ENCODE measurements at places on chromosomes 12 and 14.

DNA sequence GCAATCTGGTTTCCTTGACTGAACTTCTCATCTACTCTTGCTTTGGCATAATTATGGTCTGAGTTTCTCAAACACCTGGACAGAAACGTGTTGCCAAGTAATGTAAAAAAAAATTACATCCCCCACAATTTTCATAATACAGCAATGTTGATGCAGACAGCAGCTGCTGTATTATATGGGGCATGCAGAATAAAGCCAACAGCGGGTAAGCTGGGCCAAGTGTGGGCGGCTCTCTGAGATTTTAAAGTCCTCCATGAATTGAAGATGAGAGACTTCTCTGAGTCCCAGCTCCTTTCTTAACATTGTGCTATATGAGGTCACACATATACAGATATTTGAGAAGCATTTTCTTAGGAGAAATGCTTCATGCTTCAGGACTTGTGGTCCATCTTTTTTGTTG, 881.2 kb downstream of the GALC start:
- DNase-seq: no peak

GRCh38 chr14:95559203-95559602, 24.4 kb downstream of the GLRX5 start:
- DNase-seq: no peak

DNA sequence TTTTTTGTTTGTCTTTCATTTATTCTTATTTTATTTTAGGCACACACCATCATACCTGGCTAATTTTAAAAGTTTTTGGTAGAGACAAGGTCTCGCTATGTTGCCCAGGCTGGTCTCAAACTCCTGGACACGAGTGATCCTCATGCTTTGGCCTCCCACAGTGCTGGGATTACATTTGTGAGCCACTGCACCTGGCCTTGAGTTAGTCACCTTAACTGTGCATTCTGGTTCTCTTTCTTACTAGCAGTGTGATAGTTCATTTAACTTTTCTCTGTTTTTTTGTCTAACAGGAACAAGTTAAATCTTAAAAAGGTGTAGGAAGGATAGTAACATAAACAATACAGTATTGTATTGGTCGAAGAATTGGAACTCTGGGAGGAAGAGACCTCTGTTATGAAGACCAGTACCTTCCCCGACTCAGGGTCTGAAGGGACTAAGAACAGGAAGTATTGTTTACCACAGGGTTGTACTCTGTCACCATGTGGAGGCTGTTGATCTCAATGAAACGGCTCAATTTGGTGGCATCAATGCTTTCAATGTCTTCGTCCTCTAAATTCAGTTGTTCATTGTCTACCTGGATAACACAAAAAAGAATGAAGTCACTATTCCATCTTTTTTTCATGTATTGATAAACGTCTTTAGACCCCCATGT, 17.7 kb downstream of the ERP27 start:
- no peak for DNase-seq

GRCh38 chr12:6314776-6315175, 4.3 kb downstream of the PLEKHG6 start:
- no peak for DNase-seq

DNA sequence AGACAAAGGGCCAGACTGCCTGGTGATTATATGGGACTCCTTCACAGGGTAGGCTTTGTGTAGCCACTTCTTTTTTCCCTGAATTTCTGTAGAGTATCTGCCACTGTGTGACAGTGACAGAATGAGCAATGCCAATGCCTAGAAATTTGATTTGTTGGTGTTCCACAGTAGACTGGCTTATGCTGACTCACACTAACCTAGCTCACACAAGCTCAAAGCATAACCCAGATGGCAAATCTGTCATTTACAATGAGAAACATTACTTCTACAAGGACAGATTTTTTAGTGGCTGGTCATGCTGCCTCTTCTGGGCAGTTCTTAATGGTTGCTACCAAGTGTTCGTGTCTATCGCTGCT, 15.9 kb downstream of the CFAP251 start:
- DNase-seq: no peak

- no peak for DNase-seq
Observed at GRCh38 chr12:2696136-2696535, 98.6 kb upstream of the FKBP4 start.

DNA sequence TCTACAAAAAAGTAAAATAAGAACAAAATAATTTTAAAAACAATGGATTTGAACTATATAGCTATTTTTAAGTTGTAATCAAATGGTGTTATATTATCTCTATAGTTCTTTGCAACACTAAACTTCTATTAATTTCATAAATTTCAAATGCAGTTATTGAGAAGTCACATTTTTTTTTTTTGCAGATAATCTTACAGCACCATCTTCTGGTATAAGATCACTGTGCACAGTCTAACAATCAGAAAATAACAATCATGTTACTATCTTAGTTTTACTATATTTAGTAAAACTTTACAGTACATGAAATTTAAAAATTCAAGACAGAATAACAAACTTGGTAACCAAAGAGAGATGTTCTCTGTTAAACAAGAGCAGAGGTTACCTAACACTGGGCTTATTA, 40.6 kb downstream of the GXYLT1 start:
- DNase-seq: no peak

DNA sequence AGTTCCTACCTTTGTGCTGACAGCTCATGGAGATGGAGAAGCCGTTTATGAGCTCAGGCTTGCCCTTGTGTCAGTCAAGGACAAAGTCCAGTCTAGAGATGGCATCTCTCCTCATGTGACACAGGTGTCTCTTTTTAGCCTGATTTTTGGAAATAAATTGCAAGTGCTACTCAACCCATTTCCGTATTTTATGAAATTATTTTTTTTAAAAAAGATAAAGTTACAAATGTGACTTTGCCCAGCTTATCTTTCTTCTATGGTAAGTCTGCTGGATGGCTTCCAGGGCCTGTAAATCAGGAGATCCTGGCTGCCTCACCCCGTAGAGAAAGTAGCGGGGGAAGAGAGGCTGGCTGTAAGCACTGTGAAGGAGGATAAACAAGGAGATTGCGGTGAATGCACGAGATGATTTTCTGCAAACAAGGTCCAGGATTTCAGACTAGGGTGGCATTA, 169.7 kb downstream of the MYRFL start:
- DNase-seq: no peak

GRCh38 chr14:93029911-93030508, 85.7 kb downstream of the ITPK1 start:
- no peak for DNase-seq

GRCh38 chr12:66269142-66269541, 33.2 kb upstream of the HELB start:
- no peak for DNase-seq

GRCh38 chr14:78319406-78319805, 149.2 kb downstream of the NRXN3 start:
- DNase-seq: no peak

DNA sequence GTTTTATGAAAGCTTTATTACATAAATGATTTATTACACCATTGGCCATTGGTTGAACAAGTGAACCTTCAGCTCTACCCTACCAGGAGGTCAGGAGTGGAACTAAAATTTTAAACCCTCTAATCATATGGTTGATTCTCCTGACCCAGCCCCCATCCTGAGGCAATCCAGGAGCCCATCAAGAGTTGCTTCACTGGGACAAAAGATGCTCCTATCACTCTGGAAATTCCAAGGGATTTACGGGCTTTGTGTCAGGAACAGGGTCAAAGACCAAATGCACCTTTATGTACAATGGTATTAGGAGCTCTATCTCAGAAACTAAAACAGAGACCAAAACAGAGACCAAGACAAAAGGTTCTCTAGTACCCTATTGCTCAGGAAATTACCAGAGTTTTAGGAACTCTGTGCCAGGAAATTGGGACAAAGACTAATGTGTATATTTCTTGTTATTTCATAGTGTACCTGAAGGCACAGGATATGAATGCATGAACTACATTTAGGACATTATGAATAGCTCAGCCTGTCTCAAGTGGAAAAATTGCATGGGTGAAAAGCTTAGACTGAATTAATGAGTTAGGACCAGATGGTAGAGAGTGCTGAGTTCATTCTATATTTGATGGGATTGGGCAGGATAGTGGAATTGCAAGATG, 171.7 kb upstream of the FLRT2 start:
- no peak for DNase-seq

DNA sequence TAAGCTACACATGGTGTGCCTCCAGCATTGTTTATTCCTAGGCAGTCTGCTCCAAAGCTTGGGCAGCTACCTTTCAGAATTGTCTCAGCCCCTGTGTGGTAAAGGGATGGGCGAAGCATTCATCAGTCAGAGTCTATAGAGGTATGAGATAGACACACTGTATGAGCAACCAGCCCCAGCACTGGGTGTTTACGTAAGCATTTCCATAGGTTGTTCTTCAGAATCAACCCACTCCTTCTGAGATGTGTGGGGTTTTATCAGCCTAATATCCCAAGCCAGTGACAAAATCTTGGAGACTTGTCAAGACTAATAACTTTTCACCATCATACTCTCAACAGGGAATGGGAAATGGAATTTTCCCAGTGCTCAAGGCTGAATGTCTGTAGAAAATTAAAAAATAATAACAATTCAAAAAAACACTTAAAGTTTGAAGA, 98.2 kb downstream of the BTG1 start:
- no peak for DNase-seq

GRCh38 chr12:51185171-51185717, 12.3 kb upstream of the TFCP2 start:
- no peak for DNase-seq

DNA sequence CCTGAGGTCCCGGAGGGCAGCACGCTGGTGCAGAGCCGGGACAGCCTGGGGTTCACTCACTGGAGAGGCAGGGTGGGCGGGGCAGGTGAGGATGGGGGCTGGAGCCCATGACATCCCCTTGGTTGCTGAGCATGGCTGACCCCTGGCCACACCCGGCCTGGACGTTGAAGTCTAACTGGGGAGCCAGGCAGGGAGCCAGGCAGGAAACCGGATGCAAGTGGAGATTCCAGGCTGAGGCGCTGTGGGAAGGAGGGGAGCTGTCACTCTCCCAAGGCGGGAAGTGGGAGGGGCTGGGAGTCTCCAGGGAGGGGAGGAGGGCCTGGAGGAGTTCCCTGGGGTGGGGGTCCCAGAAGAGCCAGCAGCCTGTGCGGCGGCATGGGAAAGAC, 7.7 kb upstream of the INF2 start:
- no peak for DNase-seq

GRCh38 chr14:83470466-83470865, 1936.8 kb upstream of the SEL1L start:
- no peak for DNase-seq

DNA sequence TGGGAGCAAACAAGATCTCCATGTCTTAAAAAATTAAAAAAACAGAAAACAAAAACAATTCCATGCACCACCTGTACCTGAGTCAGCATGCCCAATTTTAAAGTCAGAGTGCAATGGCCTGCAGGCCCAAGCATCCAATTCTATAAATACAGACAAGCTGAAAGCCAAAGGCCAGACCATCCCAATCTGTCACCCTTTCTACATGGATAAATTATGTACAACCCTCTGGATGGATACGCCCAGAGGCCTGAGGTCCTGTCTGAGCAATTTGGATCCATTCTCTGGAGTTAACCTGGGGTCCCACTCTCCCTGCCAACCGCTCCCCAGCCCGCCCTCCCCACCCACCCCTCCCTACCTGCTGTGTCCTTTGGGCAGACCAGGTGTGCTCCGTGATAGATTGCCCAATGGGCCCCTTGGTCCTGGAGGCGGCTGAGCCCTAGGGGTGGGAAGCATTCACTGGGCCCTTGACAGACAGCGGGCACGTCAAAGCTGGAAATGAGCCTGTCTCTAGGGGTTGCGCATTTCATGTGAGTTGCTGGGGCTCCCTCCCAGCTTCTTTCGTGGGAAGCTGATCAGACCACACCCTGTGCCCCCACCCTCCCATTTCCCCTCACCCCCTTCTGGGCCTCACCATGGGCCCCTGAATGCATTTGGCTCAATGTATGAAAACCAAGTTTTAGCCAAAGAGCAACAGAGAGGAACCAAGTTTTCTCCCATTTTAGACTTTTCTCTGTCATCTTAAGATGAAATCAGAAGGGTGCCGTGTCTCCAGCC, 171.3 kb downstream of the BCL11B start:
- no peak for DNase-seq

- no peak for DNase-seq
Observed at GRCh38 chr14:92425101-92425500, 88.5 kb upstream of the RIN3 start.

DNA sequence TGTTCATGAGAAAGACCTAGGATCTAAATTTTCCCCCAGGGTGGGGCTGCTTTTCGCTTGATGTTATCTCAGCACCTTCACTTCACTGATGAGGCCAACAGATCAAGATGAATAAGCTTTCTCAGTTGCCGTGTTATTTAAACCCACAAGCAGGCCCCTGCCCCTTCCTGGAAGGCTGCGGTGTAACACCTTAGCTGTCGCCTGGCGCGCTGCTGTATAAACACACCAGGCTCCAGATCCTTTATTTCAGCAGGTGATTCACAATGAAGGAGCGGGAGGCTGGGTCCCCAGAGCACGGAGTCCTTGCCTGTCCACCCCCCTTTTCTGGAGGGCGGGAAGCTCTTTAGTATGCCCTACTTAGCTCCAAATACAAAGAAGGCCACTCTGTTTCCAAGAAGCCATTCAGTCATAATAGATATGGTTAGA, 515.4 kb downstream of the FUT8 start:
- DNase-seq: peak; percentile 24

DNA sequence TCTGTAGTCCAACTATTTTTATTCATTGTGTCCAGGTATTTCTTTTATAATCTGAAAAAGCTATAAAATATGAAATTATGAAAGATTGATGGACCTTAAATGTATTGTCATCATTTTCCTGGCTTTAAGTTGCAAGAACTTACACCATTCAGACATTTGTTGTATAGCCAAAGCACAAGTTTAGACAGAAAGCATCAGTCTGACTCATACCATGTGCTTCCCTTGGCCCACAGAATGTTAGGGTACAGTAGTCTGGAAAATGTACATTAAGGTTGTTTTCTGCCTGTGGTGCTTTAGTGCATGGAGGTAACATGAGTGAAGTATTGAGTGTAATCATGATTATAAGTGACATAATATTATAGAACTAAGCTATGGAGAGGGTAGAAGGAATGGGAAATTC, 1002.5 kb downstream of the BCL11B start:
- DNase-seq: no peak

GRCh38 chr12:57261428-57261865, 10.5 kb upstream of the STAC3 start:
- DNase-seq: no peak

GRCh38 chr12:121048442-121048841, 9.4 kb upstream of the OASL start:
- DNase-seq: no peak

DNA sequence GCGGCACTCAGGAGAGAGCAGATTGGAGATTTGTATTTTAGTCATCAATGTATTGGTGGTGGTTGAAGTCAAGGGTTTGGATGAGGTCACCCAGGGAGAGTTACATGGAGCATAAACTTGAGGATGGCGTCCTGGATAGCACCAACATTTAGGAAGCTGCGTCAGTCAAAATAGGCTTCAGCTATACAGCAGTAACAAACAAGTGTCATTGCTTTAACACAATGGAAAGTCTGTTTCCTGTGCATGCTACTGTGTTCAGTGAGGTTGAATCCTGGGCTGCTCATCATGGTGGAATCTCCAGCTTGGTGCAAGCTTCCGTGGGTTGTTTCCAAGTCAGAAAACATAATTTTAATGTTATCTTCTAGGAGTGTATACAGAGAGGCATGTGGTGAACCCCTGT, 180.4 kb downstream of the CFAP54 start:
- DNase-seq: no peak
